ENCODE measurements at places on chromosomes 2 and 18.

DNA sequence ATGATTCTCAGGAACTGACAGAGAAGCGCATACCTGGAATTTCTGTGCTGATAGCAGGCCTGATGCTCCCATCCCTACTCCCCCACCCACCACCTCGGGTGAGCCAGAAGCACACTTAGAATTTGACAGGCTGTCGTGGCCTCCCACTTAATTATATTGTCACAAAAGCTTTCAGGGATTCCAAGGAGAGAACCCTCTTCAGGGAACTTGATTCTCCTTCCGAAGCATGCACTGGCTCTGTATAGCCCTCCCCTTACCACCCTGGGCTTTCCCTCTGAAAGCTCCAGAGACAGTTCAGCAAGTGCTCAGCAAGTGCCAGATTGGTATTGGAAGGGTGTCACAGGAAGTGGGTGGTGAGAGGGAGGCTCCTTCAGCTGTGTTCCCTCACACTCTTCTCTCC lies 252.5 kb upstream of the SIX2 start:
- DNase-seq = no peak

- no peak for DNase-seq
Observed at GRCh38 chr18:4241090-4241617, 214.0 kb downstream of the DLGAP1 start.

GRCh38 chr18:22828171-22828570 lies 105.0 kb upstream of the RBBP8 start:
- DNase-seq = no peak

DNA sequence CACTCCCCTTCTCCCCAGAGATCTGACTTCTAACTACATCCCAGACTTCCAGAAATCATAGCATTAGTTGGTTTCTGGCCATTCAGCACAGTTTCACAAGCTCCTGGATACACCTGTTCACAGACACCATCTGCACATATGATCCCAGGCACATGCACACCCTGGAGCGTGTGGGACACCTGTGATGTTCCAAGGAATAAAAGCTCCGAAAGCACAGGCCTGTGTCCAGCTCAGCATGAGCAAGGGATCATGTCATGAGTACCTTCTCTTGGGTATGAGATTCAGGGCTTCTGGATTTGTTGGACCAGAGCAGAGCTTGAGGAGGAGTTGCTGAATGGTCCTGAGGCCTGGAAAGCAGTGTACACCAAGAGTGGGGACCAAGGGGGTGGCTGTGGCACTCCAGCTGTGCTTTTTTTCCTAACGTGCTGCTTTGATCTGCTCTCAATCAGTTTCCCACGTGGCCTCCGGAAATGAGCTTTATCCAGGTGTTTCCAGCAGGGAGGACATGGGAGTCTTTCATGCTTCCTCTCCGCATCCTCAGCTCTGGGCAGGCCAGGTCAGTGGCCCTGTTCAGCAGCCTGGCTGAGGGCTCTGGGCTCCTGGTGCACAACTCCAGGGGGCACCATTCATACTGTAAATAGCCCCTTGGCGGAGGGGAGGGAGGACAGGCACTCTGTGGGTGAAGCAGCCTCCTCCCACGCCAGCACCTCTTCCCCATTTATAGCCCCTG lies 1.8 kb downstream of the DYSF start:
- DNase-seq = no peak

DNA sequence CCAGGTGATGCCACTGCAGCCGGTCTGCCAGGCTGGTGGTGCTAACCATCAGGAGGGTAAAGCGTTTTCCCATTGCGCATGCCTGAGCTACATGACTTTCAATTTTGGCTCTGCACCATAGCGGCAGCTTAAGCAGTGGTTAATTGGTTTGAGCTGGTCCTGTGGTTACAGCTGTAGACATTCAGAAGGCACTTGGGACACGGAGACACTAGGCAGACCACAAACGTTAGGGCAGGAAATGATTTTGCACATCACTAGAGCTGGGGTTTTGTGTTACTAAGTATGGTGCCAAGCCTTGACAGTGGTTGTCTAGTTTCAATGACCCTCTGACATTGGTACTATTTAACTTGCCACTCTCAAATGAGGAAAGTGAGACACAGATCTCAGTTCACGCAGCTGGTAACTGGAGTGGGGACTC lies 28.9 kb upstream of the CNOT11 start:
- DNase-seq = peak; percentile 17

DNA sequence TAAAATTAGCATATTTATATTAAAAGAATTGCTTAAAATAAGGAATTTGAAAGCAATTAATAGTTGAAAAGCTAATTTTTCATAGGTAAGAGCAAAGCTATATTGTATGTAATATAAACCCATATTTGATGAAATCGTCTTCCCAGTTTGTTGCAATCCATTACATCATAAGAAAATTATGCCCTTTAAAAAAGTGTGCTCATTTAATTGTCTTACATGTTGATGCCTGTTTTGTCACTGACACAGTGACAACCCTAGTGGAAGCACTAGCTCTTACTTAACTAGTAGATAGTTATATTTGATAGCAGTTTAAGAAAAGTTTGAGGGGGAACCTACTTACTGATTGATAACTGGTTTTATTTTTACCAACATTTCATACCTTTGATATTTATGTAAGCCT lies 30.0 kb upstream of the IL18RAP start:
- DNase-seq = no peak

DNA sequence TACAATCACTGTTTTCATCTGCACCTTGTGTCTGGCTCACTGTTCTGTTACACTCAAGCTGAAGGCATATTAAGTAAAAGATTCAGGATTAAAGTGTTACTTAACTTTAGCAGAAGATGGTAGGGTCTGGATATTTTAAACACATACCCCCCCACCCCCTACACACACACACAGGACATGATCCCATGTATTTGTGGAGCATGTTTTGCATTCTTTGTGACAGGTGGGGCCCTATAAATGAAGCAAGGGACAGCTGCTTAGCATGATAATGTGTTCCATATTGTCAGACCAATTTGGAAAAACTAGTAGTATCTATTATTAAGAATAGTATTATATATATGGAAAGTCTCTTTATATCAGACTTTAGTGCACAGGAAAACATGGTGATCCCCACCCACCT lies 335.2 kb upstream of the TNP1 start:
- DNase-seq = no peak

GRCh38 chr2:195694553-195694952 lies 37.5 kb downstream of the SLC39A10 start:
- DNase-seq = no peak

- DNase-seq = no peak
Observed at GRCh38 chr2:233381638-233381995, 27.3 kb downstream of the DGKD start.

GRCh38 chr2:96092951-96093350 lies 23.4 kb downstream of the ADRA2B start:
- no peak for DNase-seq

GRCh38 chr18:9994701-9995235 lies 81.0 kb downstream of the VAPA start:
- no peak for DNase-seq

Data from stimulated activated CD8-positive, alpha-beta memory T cell treated with anti-CD3 and anti-CD28 coated beads, Interleukin-12 subunit alpha, Interleukin-12 subunit beta, amount 100 ng/mL, for 1 hour (primary cell).